ENCODE measurements at places on chromosomes 6 and 20. TPM values are rescaled to one million over a fixed set of nuclear protein-coding genes. Genes with fewer than 3 reads are reported as not detected.

GRCh38 chr6:46677314-46677654 lies 10.4 kb upstream of the TDRD6 start:
- DNase-seq: no peak

RAB44 gene
- not detected for total RNA-seq

DNA sequence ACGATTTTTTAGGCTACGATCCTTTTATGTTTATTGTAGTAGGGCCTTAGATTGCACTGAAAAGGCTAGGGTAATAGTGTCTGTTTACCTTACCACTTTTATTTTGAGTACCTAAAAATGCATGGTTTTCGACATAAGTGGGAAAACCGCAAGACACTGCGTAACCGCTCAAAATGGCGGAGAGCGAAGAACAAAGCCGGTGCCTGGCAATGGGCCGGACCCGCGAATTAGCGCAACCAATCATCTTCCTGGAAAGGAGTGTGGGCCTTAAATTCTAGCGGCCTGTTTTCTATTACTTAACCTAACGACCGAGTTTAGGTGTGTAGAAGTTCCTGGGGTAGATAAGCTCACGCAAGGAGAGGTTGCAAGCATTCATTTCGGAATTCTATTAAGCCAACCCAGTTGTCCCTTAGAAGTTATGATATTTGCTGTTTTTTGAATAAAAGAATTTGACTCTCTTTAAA lies 118.0 kb downstream of the HFE start:
- peak; percentile 92 for DNase-seq

- DNase-seq: no peak
Measured at GRCh38 chr6:2842139-2842552, 483 bp upstream of the SERPINB1 start.

DNA sequence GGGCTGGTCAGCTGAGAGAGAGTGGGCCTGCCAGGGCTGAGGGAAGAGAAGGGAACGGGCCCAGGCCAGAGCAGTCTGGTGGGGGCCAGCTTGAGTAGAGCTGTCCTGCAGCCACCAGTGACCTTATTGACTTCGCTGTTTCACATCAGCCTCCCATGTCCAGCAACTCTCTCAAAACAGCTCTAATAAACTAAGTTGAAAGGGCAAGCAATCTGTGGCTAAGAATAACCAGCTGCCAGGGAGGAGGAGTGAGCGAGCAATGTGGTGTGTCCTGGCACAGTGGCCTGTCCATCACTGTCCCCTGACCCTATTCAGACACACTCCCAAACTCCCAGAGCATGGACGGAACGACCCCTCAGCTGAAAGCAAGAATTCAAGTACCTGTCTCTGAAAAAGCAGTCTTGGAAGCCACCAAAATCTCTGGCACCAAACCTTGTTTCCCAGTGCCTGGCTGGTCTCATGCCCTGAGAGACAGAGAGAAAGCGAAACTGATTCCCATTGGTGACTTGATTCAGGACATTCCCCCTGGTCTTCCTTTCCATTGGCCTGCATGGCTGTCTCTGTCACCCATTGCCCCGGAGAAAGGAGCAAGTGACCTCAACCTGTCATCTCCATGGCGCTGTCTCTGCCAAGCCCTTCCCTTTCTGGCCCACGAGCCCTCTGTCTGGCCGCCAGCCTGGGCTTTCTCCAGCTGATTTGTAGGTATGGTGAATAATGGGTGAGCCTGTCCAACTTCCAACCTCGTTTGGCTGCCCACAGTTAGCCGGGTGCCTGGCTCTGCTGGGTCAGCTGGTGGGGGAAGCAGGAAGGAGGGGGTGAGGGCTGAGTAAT lies at the start of gene DDO:
DDO (minus strand) TSS at position 490 of the 831 bp plus-strand sequence. CDS start 2,113 bp downstream, outside the sequence.
- no peak for DNase-seq

DNA sequence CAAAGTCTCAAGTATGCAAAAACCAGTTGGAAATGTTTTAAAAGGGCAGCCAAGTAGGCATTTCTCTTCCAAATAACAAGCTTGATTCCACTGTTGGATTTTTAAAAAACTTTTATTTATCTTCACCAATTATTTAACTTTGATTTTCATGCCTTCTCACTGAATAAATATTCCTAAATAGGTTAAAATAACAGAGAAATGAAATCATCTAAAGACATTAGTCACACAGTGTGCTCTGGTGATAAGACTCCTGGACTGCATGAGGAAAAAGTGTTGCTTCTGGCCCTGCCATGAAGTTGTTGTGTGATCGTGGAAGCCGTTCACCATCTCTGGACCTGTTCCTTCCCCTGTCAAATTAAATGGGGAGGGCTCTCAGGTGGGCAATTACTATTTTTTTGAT lies 33.8 kb upstream of the IGF2R start:
- DNase-seq: no peak

PTK7 gene
- 1.2 TPM for total RNA-seq

FAM110A gene
- total RNA-seq: 35.9 TPM

Data from activated CD8-positive, alpha-beta T cell treated with anti-CD3 and anti-CD28 coated beads, Interleukin-2, amount 10 ng/mL, durations not matched to agents 7 days and 5 days (primary cell).